ENCODE measurements at places on chromosomes 11 and 22.

- DNase-seq: no peak
These were observed 267.8 kb upstream of the RAG2 start for GRCh38 chr11:36865846-36866245.

DNA sequence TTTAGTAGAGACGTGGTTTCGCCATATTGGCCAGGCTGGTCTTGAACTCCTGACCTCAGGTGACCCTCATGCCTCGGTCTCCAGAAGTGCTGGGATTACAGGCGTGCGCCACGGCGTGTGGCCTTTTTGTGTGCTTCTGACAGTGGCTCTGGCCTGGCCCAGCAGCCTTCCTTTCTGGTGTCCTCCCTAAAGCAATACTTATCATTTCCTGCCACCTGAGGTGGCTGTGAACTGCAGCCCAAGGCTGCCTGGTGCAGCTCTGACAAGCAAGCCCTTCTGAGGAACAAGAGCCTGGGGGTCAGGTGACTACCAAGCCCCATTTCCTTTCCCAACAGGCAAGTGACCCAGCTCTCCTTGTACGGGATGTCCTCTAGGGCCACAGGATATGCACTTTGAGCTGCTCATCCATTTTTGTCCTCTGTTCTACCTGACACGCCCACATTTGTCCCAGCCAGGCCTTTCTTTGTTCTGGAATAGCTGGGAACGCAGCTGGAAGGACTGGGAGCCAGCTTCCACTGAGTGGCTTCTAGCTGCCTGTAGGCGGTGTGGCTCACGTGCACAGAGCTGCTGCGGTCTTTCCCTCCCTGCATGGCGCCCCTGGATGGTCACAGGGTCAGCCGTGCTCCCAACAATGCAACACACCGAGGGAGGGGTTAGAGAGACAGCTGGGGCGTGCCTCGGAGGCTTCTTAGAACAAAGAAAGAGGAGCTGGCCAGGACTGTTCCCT is 12.3 kb upstream of the BID start:
- no peak for DNase-seq

GRCh38 chr11:1343391-1344055 is 34.1 kb upstream of the TOLLIP start:
- no peak for DNase-seq

GRCh38 chr11:35071722-35072121 is 67.2 kb upstream of the CD44 start:
- no peak for DNase-seq

GRCh38 chr11:93623920-93624319 is 37.6 kb upstream of the CEP295 start:
- no peak for DNase-seq

- no peak for DNase-seq
These were observed 314.2 kb downstream of the RAB38 start for GRCh38 chr11:87861030-87861429.

DNA sequence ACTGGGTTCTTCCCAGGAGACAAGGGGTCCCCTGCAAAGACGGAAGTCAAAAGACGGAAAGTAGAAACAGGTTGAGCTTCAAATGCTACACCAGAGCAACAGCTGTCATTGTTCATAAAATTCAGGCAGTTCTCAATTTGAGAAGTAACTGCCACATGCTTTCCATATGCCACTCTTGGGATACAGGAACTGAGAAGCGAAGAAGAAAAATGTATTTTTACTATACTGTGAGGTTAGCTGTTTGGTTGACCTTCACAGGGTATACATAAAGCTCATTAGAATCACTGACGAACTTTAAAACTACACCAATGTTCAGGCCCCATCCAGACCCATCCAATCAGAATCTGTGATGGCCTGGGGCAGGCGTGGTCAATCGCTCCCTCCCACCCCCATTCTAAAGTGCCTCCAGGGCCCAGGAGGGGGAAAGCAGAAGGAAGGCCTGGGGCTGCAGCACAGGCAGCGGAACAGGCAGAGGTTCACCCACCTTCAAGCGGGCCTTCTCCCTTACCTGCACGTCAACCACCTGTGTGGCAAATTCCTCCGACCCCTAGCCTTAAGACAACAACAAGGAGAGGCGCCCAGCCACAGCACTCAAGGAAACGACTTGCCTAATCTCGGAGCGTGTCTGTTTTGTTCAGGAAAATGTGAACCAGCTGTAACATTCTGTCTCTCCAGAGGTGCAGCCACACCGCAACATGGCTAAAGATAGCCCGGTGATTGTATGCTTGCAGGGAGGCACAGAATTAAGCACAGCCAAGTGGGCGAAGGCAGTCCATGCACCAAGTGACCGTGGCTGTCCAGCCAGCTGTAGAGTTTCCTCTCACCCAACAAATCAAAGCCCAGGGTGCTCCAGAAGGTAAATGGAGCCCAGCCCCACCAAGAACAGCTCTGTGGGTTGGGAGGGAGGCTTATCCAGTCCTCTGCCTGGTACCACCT is 82.6 kb downstream of the MICAL3 start:
- no peak for DNase-seq

DNA sequence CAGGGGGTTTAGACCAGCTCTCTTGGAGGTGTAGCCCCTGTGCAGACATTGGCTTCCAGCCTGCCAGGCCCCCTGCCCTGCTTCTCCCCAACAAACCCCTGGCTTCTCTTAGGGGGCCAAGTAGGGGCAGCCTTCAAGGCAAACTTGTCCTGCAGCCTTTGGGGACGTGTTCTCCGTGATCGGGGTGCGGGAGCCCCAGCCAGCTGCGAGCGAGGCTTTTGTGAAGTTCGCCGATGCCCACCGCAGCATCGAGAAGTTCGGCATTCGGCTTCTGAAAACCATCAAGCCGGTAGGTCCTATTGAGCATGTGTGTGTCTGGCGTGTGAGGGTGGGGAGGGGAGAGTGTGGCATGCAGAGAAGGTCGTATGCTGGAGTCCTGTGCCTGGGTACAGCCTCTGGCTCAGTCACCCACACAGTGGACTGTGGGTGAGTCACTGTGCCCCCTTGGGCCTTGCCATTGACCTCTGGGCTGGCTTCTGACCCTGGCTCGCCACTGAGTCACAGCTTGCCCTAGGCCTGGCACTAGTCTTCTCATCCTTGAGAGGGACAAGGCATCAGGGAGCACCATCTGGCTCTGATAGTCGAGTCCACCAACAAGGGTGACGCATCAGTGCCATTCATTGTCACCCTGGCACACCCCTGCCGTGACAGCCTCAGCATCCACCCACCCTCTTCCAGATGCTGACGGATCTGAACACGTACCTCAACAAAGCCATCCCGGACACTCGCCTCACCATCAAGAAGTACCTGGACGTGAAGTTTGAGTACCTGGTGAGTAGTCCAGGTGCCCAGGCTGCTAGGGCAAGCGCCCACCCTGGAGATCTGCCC is 11.4 kb downstream of the SLC16A8 start:
- DNase-seq: no peak

GRCh38 chr11:14255238-14255534 is 103.8 kb downstream of the RRAS2 start:
- no peak for DNase-seq

- no peak for DNase-seq
These were observed 8.2 kb downstream of the WNT11 start for GRCh38 chr11:76197941-76198640.

DNA sequence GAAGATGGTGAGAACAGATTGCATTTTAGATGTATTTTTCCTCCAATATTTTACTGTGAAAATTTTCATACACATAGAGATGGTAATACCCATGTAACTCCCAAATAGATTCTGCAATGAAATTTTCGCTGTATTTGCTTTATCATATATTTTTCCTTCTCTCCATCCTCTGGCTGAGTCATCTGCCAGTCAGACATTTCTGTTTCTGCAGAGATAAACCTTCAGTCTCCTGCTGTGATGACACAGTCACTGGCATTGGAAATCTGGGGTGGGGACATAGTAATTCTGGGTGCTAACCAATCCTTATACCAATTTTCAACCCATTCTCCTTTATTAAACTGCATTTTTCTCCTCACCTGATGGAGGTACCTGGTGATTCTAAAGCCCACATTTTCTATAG is 33.7 kb downstream of the SVIP start:
- no peak for DNase-seq

DNA sequence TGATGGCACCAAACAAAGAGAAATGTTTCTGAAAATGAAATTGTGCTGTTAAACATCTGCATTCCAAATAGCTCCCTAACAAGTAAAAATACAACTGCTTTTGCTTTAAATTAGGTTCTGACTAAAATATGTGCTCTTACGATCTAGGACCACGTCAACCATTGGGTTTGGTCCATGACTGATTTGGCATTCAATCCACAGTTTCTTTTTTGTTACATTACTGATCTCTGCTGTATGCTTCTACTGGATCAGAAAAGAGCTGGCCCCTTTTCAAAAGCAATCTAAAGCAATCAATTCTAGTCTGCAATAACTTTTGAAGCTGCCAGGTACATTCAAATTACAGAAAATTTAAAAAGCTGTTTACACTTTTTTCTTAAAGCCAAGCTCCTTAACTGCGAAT is 1047.1 kb upstream of the CCDC90B start:
- no peak for DNase-seq

- no peak for DNase-seq
These were observed 25.6 kb downstream of the YWHAH start for GRCh38 chr22:31969789-31970489.

- no peak for DNase-seq
These were observed 56.2 kb downstream of the GALNT18 start for GRCh38 chr11:11565636-11566035.

- peak; percentile 92 for DNase-seq
These were observed 15.2 kb upstream of the FCHSD2 start for GRCh38 chr11:73157101-73158010.

DNA sequence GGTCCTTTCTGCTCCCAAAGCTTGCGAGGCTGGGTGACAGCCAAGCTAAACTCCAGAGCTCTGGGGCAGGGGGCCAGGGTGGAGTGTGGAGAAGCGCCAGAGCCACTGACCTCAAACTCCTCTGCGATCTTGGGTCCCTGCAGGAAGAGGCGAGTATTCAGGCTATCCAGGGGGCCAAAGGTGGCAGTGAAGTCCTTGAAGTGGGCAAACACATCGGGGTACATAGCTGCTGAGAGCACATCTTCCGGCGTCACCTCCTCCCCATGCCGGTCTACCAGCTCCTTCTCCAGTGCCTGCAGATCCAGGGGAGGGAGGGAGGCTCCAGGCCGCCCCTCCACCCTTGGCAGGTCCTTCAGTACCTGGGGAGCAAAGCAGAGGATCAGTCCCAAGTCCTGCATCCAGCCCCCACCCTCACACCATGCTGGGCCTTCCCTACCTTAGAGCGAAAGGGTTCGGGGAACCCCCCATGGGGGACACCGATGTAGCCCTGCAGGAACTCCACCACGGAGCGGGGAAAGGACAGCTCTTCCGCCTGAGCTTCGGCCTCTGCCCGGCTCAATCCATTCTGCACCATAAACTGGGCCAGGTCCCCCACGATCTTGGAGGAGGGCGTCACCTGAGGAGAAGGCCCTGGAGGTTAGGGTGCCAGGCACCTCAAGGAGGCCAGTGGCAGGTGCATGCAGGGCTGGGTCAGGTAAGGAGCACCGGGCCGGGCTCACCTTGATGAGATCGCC is 6.4 kb downstream of the RCE1 start:
- DNase-seq: peak; percentile 69

DNA sequence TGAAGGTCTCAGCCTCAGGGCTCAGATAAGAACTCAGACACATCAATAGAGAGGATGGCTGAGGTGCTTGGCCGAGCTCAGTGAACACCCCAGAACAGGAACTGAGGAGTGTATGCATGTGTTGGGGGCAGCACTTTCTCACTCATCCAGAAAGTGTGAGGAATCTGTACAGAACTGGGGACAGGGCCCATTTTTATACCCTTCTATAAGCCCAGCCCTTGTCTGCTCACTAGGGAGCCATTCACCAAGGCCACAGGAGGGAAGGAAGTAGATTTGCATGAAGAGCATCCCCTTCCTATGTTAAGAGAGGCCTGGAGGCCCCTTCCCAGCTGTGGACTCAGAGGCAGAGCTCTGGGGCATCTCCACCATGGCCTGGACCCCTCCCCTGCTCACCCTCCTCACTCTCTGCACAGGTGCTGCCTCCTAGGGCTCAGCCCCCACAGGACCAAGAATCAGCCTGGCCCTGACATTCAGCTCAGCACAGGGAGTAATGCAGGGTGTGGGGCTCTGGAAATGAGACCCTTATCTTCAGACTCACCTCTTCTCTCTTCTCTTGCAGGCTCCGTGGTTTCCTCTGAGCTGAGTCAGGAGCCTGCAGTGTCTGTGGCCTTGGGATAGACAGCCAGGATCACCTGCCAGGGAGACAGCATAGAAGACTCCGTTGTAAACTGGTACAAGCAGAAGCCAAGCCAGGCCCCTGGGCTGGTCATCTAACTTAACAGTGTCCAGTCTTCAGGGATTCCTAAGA is 39.9 kb upstream of the GGTLC2 start:
- no peak for DNase-seq

DNA sequence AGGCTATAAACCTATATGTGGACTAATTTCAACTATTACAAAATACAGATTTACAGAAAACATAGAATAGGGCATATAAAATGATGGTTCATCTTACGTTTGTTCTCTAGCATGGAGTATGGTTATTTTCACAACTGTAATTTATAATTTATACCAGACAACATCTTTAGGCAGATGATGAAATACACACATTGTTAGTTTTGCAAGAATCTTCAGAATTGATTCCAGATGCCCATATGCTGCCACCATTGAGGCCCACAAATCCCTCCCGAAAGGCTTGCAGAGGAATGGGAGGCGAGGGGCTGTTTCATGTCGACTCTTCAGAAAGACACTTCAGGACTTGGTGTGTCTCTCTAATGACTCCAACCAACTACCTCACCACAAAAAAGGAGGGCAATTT is 6.2 kb downstream of the PTPN5 start:
- no peak for DNase-seq

GRCh38 chr11:44342616-44343015 is 32.7 kb upstream of the ALX4 start:
- no peak for DNase-seq

- DNase-seq: no peak
These were observed 38.0 kb downstream of the IGF2 start for GRCh38 chr11:2101171-2101675.

- DNase-seq: no peak
These were observed 593.7 kb upstream of the LUZP2 start for GRCh38 chr11:23903044-23903704.

DNA sequence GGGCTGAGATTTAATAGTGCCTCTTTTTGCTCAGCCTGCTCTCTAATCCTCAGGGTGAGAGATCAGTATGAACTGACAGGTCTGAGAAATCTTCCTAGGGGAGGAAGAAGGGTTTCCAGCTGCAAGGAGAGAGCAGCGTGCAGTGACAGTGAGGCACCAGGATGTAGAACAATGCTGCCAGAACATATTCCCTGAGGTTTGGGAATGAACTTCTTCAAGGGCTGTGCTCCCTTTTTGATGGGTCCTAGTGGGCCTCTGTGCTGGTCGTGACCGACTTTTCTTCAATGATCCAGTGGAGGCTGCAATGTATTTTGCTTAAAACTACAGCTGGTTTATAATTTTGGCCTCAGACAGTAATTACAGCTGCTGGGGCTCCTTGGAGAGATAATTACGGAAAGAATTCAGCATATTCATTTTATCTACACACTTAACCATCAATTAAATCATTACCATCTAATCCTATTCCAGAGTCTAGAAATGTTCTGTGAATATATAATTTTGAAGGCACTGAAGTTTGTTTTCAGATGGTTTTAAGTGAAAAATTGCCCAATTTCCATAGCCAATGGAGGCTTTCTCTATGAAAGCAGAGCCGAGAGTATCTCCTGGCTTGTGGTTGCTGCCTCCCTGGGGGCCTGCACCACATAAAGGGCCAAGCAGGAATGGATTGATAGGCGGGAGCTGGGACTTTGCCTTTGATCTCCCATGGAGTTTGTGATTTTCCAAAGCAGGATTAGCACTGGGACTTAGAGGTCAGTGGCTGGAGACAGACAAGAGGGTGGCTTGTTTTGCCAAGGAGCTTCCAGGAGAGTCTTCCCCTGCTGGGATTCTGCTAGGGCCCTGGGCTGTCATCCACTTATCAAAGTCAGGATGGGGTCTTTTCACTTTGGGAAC is 41.0 kb upstream of the OLFML1 start:
- no peak for DNase-seq

Measured in coronary artery (tissue), 2 donors.